Activated naive CD4-positive, alpha-beta T cell treated with anti-CD3 and anti-CD28 coated beads for 36 hours (primary cell): ENCODE measurements at places on chromosomes 1 and 21. TPM values are rescaled to one million over a fixed set of nuclear protein-coding genes. Genes with fewer than 3 reads are reported as not detected.

DNA sequence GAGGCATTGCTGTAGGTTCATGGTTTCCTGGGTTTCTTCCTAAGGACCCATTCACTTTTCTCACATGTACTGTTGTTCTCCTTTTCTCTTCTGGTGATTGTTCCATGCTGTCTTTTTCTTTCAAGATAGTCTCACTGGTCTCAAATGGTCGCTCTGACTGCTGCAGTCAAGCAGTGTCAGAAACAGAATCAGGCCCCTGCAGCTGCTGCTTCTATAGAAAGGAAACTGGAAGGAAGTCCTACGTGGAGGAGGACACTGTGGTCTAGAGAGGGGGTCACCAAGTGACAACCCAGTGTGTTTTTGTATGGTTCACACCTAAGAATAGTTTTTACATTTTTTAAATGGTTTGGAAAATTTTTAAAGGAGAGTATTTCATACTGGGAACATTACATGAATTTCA lies 2.4 kb downstream of the NECAP2 start:
- DNase-seq: no peak

- DNase-seq: no peak
These were observed 387.6 kb downstream of the PCP4 start for GRCh38 chr21:40254540-40255465.

DNA sequence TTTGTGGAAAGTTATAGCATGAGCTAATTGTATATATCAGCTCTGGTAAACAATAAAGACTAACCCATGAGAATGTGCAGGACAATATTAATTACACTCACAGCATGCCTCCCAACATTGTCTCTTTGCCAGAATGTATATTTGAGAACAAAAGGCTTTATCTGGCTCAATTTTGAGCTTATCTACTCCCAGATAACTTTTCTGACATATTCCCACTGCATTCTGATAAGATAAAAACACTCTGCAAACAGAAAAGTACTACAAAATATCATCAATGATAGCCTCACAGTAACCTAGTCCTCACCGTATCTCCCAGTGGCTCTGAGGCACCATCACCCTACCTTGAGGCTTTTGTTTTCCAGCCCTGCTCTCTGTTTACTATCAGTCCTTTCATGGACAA lies 188.6 kb downstream of the SLC35F3 start:
- no peak for DNase-seq

GRCh38 chr1:24465638-24466037 lies 37.0 kb upstream of the RCAN3 start:
- DNase-seq: no peak

DNA sequence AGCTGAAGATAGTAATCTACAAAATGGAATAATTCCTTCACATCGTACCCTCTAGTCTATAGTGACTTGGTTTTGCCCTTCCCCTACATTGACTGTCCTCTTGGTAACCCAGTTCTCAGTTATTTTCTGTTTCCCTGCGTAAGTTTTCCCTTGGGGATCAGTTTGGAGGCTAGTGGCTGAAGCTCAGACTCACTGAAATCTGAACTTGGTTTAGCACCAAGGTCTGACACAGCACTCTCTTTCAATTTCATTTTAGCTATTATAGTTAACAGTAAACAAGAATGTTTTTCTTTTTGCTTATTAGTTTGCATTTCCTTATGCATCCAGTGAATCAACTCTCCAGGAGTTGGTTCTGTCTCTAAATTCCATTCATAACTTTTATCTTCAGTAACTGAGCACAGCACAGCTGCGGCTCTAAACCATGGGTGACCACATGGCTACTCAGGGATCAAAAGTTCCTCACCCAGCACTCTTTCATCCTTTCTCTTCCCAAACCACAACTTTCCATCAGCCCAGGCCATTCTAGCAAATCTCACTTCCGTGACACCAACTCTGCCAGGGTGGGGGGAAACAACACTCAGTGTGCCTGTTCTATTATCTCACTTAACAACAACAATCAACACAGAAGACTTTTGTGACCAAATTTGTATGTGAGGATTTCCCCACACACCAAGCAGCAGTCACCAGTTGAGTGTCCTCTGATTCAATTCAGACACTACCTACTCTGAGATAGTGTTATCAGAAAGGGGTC lies 17.6 kb upstream of the IFI6 start:
- peak; percentile 26 for DNase-seq

DNA sequence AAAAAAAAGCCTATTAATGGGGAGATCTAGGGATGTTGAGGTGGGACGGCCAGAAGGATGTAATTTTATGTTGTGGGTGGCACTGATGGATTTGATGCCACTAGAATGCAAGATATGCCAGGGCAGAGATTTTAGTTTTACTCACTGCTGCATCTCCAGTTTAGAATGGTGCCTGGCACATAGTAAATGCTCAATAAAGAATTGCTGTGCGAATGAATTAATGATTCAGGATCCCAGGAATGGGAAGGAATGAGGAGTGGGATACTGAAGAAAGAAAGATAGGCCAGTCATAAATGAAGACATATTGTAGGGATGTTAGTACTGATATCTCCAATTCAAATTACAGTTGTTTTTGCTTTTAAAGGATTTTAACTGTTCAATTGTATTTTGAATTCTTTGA lies 72.6 kb downstream of the CAMTA1 start:
- DNase-seq: no peak

GRCh38 chr1:13860031-13860430 lies 160.0 kb downstream of the PRDM2 start:
- DNase-seq: no peak

- peak; percentile 36 for DNase-seq
These were observed 120.7 kb downstream of the CNIH3 start for GRCh38 chr1:224736619-224737352.

PARK7 gene
- total RNA-seq: 373 TPM

RHCE gene
- total RNA-seq: 0.33 TPM

ESRRG gene
- not detected for total RNA-seq
